ENCODE measurements at places on chromosomes 2 and 18.

DNA sequence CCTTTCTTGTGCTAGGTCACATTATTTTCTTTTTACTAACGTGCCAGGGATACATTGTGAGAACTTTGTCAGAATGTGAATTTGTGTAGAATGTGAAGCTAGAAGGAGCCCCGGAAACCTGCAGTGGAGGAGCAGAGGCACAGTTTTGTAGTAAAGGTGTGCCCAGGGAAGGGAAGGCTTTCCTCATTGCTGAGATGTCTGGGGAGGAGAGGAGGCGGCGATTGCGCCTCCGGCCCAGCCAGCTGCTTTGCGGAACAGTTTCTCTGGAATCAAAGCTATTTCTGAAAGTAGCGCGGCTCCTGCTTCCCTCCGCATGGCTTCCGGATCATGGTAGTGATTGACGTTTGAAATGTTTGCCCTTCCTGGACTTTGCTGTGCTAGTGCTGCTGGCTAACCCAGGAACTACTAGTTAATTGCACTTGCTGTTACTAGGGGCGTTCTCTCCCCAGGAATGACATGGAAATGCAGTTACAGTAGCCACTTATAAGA is 83.1 kb upstream of the RBM44 start:
- no peak for DNase-seq

GRCh38 chr2:46106690-46107089 is 190.5 kb upstream of the EPAS1 start:
- no peak for DNase-seq

DNA sequence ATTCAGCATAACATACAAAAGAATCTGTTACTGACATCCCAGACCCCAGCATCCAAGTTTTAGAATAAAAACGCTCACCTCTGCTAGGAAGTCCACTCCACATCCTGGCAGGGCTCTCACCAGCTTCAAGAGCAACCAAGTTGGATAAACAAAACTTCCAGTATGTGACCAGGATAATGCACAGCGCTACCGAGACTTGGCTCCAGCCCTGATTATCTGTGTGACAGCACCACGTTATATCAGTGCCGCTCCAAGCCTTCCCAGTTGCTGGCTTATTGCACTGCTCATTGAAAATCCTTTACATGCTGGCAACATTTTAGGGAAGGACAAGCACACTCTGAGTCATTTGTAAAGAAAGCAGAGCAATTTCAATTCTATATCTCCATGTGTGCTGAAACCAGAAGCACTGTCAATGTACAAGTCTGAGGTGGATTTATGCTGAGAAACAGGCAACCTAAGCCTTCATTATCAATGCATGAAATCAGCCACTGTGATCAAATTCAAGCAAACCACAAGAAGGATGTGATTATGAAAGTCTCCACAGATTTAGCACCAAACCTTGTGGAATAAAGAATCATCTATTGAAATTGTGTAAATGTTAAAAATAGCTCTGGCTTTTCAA is 115.7 kb downstream of the ZNF385B start:
- DNase-seq = no peak

DNA sequence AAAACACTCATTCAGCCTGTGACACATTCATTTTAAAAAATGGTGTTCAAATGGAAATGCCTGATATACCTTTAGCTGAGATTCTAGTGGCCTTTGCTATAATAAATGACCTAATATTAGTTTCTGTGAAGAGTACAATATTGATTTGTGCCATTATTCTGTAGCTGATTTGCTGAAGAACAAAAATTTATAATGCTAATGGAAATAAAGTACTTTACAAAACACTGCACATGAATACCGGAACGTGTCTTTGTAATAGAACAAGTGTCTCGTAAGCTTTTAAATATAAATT is 138.7 kb downstream of the WDR7 start:
- DNase-seq = no peak

- DNase-seq = no peak
Measured at GRCh38 chr18:9839853-9840252, 45.9 kb upstream of the TXNDC2 start.

DNA sequence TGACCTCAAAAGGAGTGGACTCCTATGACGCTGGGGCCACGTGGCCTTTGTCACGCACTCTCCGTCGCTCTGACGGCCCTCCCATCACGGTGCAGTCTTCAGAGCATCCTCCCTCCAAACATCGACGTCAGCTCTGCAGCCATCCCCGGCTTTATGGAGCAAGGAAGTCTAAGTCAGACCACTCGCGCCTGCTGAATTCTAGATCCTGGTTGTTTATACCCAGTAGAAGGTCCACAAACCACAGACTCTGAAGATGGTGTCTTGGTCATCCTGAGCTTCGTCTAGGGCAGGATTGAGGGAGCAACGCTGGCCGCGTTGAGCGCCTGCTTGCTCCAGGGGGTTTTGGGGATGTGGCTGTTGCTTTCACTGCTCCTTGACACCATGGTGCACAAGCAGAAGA is 228.0 kb upstream of the SALL3 start:
- no peak for DNase-seq

GRCh38 chr2:28227498-28227897 is 165.2 kb upstream of the FOSL2 start:
- no peak for DNase-seq

Data from HTR-8/SVneo (cell line).